ENCODE measurements at places on chromosomes 12 and 14.

- DNase-seq = no peak
These were observed 26.2 kb upstream of the KTN1 start for GRCh38 chr14:55553791-55554190.

GRCh38 chr14:104137297-104138097 lies 890 bp upstream of the KIF26A start:
- peak; percentile 66 for DNase-seq

DNA sequence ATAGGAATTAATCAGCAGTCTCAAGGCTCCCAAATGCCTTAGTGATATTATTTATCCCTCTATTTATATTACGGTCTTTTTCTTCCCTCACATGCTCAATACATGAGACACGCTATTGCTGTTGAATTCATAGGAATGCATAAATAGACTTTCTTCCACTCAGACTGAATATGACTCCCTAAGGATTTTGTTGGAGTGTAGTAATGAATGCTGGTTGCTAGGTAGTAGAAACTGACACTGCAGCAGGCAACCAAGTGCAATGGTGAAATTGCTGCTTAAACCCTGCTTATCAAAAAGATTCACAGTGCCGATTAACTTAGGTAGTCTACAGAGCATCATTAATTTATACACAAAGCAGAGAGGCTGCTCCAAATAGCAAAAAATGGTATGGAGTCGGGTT lies 168.2 kb downstream of the KCNC2 start:
- DNase-seq = no peak

DNA sequence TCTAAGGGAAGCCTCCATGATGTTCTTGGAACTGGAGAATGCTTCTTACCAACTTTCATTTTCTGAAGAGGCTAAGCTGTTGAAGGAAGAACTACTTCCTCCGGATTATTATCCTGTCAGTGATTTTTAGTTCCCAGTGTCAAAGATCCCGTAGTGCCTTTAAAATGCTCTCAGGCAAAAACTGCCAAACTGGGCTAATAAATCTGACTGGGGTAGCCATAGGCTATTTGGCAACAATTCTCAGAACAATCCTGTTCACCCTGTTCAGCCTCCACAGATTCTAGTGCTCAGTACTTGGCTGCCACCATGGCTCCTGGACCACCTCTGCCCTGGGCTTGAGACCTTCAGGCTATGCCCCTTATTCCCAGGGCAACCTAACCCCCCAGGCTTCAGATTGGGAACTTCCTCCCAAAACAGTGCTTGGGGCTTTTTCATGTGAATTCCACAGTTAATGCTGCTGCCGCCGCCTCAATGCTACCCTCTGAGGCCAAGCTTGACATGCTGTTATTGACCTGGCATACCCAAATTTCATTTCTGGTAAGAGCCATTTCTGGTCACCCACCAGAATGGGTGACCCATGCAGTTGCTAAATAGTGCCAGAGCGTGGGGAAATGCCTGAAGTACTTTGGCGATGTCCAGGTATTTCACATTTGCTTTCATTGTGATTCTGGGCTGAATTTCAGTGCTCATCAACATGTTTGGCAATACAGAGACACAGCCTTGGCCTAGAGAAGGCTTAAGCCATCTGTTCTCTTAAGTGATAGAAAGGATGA lies 110.0 kb upstream of the ARHGAP5 start:
- DNase-seq = no peak

GRCh38 chr12:85156569-85156968 lies 120.4 kb downstream of the LRRIQ1 start:
- DNase-seq = no peak

- no peak for DNase-seq
These were observed 3.1 kb upstream of the RBM25 start for GRCh38 chr14:73055251-73055650.

GRCh38 chr12:115433014-115433634 lies 749.1 kb upstream of the TBX3 start:
- DNase-seq = no peak

DNA sequence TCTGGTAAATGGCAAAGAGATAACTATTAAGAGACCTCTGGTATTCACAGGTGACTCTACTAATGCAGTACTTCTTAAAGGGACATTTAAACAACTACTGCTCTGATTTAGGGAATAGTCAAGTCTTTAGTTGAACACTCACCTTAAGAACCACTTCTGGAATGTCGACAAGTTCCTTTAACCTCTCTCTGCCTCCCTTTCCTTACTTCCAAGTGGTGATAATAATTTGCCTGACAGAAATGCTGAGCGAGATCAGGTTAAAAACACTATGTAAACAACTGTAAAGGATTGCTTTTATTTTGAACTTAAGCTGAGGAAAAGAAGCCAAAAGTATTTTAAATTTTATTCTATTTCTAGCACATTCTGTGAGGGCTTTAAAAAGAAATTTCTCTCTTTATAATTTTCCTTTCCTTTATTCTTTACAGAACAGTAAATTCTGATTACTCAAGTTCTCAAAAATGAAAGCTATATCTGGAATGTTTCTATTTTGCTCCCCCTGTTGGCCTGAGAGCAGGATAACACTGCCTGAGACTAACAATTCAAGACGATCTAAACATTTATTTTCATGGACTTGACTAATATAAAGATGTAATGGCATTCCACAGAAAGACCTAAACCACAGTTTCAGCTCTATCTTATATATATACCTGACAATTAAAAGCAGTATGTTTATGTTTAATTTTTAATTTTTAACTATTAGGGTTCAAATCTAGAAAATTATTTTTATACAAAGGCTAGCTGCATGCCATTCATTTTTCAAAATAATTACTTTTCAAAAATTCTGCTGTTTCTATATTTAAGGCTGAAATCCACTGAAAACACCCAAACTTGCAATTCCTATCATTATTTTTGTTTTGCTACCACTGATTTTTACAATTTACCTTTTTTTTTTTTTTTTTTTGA lies 29.2 kb downstream of the ZCCHC8 start:
- DNase-seq = no peak

DNA sequence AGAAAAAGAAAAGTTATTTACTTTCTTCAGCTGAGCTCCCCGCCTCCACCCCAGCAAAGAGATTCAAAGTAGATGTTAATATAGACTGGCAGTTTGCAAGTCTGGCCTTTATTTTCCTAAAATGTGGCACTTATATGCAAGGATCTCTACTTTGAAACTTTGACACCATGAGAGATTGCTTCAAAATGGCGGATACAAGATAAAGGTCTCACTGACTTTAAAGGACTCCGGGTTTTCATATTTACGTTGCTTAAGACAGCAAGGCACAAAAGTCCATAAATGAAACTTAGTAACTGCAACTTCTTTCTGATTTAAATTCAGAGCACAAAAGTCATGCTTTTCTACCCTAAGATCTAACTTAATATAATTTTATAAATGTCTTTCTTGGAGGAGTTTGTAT lies 3.5 kb downstream of the OTX2 start:
- no peak for DNase-seq

GRCh38 chr14:58863661-58864345 lies 226.0 kb downstream of the DACT1 start:
- no peak for DNase-seq

- no peak for DNase-seq
These were observed 163.1 kb upstream of the EGLN3 start for GRCh38 chr14:34113991-34114390.

GRCh38 chr14:50947446-50947845 lies 3.2 kb upstream of the PYGL start:
- no peak for DNase-seq

DNA sequence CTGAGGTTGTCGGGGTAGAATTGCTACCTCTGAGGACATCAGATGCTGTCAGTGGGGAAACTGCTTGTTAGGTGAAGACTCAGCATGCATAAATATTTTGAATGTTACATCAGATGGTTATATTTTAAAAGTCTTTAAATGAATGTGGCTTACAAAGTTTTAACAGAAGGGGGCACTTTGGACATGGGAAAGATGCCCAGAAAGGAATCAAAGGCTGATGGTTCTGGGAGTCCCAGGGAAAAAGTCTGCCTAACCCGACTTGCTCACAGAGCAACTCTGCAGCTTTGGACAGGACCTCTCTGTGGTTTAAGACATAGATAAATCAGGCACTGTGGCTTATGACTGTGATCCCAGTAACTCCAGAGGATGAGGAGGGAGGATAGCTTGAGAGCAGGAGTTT lies 474.9 kb downstream of the ATP23 start:
- DNase-seq = no peak

DNA sequence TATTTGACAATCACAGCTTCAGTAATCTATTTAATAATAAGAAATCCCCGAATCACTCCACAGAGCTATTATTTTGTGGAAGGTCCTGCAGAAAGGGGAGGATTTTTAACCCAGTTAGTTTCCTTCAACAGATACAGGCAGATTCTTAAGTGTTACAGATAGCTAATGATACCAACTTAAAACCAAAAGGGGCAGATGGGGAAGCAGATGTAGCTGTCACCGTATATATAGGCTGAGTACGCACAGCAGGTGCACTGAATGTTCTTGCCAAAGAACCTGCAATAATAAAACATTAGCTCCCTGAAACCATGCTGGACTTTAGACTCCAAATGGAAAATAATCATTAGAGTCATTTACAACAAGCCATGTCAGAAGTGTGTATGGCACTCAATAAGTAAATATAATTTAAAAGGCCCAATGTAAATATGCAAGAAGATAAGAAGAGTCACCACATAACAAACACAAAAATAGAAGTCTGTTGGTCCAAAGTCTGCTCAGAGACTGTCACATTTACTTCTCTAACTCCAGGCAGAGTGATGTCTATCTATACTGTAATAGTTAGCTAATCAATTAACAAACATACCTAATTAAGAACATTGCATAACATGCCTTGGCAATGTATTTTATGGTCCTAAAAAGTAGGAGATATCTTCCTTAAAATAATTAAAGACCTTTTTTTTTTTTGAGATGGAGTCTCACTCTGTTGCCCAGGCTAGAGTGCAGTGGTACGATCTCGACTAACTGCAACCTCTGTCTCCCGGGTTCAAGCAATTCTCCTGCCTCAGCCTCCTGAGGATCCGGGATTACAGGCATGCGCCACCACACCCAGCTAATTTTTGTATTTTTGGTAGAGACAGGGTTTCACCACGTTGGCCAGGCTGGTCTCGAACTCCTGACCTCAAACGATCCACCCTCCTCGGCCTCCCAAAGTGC lies 78.8 kb downstream of the SEC23A start:
- no peak for DNase-seq

DNA sequence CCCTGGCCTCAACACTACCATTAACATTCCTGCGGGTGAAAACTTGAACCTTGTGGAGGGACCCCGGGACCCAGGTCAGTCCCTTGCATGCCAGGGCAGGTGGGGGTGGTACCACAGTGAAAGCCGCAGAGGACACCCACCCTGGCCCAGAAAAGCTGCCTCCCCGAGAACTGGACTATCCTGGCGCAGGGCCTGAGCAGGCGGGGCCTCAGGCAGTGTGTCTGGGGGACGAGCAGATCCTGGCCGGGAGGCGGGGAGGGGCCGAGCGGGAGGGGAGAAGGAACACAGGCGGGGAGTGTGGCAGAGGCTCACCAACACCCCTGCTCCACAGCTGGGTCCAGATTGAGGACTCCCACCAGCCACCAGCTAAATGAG lies 10.0 kb downstream of the AHNAK2 start:
- no peak for DNase-seq

GRCh38 chr12:109925185-109925840 lies 25.2 kb downstream of the TCHP start:
- DNase-seq = no peak

Data from GM06990 (cell line).